ENCODE measurements at places on chromosomes 5 and 9. TPM values are rescaled to one million over a fixed set of nuclear protein-coding genes. Genes with fewer than 3 reads are reported as not detected.

DNA sequence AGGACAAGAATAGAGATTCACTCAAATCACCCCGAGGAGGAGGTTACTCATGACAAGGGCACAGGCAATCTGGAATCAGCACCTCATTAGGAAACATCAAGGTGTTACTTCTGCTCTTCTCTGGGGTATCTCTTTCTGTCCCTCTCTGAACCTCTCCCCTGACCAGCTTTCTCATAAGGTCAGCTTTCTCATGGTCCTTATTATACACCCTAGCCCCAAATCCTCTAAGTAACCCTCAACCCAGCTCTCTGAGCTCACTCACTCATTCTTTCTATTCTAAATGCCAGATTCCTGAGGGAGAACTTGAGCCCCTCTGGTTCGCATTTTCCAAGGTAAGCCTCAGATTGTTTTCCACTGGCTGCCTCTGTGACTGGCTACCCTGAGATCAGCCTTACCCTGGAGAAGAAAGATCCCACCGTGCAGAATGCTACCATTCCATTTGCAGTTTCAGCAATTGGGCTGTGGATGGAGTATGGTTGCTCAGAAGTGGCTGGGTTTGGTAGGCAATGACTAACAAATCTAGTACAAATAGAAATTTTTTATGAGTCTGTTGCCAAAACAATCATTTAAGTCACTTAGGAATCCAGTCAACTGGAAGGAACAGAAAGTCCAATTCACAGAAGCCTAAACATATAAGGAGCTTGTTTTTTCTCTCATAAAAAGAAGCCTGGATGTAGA, 9.0 kb upstream of the TIMD4 start:
- peak; percentile 20 for DNase-seq

GRCh38 chr9:70205366-70206020, 53.3 kb upstream of the SMC5 start:
- DNase-seq: no peak

GRCh38 chr9:14888875-14889274, 21.4 kb downstream of the FREM1 start:
- DNase-seq: no peak

ACOT12 gene
- not detected for total RNA-seq

CNTLN gene
- total RNA-seq: 6.0 TPM

PNPLA7 gene
- 0.98 TPM for total RNA-seq
